ENCODE measurements at places on chromosomes 7 and 10. TPM values are rescaled to one million over a fixed set of nuclear protein-coding genes. Genes with fewer than 3 reads are reported as not detected.

RBP4 gene
- total RNA-seq: 5.9 TPM

SPDYE16 gene
- 0.25 TPM for total RNA-seq

FOXI2 gene
- not detected for total RNA-seq

GIMAP2 gene
- total RNA-seq: 1.5 TPM

ZP3 gene
- 0.49 TPM for total RNA-seq

RNF133 gene
- 0.25 TPM for total RNA-seq

ALKBH4 gene
- 11.3 TPM for total RNA-seq

GHRHR gene
- total RNA-seq: 2.2 TPM

AGBL3 gene
- total RNA-seq: 4.7 TPM

MBL2 gene
- total RNA-seq: not detected

BRI3 gene
- total RNA-seq: 10.3 TPM

ARHGEF35 gene
- total RNA-seq: 0.49 TPM

DENND11 gene
- 30.0 TPM for total RNA-seq

NUTM2E gene
- 2.2 TPM for total RNA-seq

C10orf105 gene
- total RNA-seq: 0.25 TPM

FGF8 gene
- total RNA-seq: not detected

SERPINE1 gene
- total RNA-seq: 0.74 TPM

CTAGE4 gene
- total RNA-seq: 0.25 TPM

PLAC9 gene
- 1.7 TPM for total RNA-seq

HHEX gene
- total RNA-seq: 2.0 TPM

PKD1L1 gene
- 0.25 TPM for total RNA-seq

SPDYE2B gene
- total RNA-seq: not detected

WDR86 gene
- 51.1 TPM for total RNA-seq

KIF11 gene
- 4.4 TPM for total RNA-seq

CEP55 gene
- total RNA-seq: 1.7 TPM

GJD4 gene
- total RNA-seq: not detected

ITPRID1 gene
- 1.5 TPM for total RNA-seq

EGR2 gene
- 0.74 TPM for total RNA-seq

CABCOCO1 gene
- 4.2 TPM for total RNA-seq

TFR2 gene
- 3.9 TPM for total RNA-seq

C7orf33 gene
- not detected for total RNA-seq

Measured in temporal lobe (tissue), 4 donors.